ENCODE measurements at places on chromosomes 2 and 18. TPM values are rescaled to one million over a fixed set of nuclear protein-coding genes. Genes with fewer than 3 reads are reported as not detected.

The ANO7 gene
- total RNA-seq, result 4.1 TPM

GRCh38 chr2:70932631-70933230, 3.0 kb upstream of the ATP6V1B1 start:
- DNase-seq, result no peak

DNA sequence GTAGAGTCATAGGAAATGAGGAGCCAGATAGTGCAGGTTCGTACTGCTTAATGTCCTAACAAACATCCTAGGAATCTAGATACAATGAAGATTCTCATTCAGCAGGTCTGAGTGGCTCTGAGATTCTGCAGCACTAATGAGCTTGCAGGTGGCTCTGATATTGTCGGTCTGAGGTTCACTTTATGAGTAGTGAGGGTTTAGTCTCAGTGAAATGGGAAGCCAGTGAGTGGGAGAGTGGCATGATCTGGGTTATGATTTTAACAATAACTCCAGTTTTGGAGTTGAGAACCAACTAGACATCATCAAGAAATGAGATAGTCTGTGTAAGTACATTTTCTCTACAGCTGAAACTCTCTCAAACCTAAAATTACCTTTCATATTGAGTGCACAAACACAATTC, 166.8 kb upstream of the SP5 start:
- DNase-seq, result no peak

The SAP130 gene
- total RNA-seq, result 10.5 TPM

The PSMA8 gene
- not detected for total RNA-seq

GRCh38 chr18:74796841-74797576, 199.3 kb downstream of the ZNF407 start:
- no peak for DNase-seq

DNA sequence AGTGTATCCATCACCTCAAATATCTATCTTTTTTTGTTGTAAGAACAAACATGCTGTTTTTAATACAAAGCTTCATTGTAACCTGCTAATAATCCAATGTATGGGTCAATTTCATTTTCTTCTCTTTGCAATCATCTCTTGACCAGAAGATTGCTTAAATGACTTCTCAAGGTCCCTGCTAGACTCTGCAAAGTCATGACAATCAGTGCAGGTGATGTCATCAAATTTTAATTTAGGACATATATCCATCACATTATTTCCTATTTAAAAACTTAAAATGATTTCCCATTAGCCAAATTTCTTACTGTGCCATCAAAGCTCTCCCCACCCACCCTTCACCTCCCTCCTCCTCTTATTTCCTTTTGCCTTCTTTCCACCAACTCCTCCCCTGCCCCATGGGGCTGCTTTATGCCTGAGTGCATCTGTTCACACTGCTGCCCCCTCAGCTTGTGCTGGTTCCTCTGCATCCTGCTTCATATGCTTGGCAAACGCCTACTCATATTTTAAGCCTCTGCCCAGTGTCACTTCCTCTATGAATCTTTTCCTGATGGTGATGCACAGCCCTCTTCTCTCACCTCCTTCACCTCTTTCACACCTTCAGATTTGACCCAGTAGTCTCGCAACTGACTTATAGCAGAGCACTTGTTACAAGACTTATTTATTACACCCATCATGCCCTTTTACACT, 20.3 kb downstream of the PLEK start:
- no peak for DNase-seq

- peak; percentile 45 for DNase-seq
These were observed 31.3 kb upstream of the TANK start for GRCh38 chr2:161128885-161129284.

DNA sequence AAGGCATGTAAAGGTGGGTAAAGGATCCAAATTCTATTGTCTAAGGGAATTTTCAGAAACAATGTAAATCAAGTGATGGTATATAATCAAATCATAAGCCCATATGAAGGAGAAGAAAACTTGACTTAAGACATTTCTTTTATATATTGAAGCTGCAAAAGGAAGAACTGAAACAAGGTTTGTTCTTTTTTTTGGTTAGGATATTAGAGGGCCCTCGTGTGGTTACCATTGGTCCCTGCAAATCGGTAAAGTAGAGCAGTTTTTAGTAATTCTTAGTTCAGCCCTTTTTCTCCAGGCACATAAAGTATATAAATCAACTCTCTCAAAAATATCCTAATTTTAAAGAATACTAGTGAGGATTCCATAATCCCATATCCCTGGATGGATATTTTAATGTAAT, 105.6 kb upstream of the STK17B start:
- peak; percentile 70 for DNase-seq

DNA sequence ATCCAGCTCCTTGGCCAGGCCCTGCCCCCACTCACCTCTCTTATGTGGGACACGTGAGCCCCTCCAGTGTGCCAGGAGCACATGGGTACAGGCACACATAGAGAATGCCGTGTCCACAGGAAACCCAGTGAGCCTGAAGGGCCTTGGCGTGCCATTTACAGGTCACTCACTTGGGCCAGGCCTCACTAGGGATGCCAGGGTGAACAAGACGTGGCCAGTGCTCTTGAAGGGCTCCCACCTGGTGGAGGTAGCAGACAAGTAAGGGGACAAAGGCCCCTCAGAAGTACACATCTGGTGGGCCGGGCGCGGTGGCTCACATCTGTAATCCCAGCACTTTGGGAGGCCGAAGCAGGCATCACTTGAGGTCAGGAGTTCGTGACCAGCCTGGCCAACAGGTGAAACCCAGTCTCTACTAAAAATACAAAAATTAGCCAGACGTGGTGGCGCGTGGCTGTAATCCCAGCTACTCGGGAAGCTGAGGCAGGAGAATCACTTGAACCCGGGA, 15.1 kb upstream of the C1QL2 start:
- no peak for DNase-seq

The SOWAHC gene
- total RNA-seq, result 51.6 TPM

GRCh38 chr2:42685303-42685702, 78.6 kb downstream of the OXER1 start:
- no peak for DNase-seq

The DNAH6 gene
- total RNA-seq, result 0.05 TPM
